ENCODE measurements at places on chromosomes 7 and 10. TPM values are rescaled to one million over a fixed set of nuclear protein-coding genes. Genes with fewer than 3 reads are reported as not detected.

The PNLIPRP1 gene
- total RNA-seq, result not detected

DNA sequence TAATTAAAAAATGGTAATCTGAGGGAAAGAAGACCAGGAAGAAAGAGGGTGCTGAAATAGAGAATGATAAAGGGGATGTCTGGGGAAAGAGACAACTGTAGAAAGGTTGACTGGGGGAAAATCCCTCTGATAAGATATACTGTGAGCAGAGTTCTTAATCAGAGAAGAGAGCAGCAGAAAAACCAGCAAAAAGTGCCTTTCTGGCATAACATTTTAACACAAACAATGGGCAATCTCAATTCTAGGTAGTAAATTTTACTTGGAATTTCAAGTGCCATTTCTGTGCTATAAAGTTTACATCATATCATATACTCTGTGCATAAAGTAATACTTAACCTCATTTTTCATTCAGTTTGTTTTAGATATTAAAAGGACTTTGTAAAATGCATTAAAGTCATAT, 251.9 kb upstream of the HGF start:
- no peak for DNase-seq
- H3K4me1 ChIP-seq, result no peaks in the 10 kb centered on the region
- no peak overlapping the region for H3K27ac ChIP-seq
- no peak overlapping the region for H3K4me3 ChIP-seq
- no peaks in the 10 kb centered on the region for H3K36me3 ChIP-seq

DNA sequence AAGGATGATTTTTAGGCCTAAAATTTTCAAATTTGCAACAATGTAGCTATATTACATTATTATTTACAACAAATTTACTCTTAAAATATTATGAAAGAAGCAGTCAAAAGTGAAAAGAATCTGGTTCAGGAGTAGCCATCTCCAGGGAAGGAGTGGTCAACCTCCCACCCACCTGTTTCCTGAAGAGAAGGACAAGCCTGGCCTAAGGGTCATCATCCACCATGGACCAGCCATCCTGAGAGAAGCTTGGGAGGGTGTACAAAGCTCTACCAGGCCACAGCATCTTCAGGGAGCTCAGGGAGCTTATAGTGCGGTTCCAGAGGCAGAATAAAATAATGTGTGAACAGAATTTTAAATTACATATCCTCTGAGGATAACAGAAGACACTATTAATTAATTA, 38.1 kb downstream of the COL1A2 start:
- H3K4me1 ChIP-seq, result no peaks in the 10 kb centered on the region
- H3K36me3 ChIP-seq, result no peaks in the 10 kb centered on the region

The GPR22 gene
- not detected for total RNA-seq

GRCh38 chr7:135790371-135790977, 41.9 kb upstream of the FAM180A start:
- no peak overlapping the region for H3K27ac ChIP-seq
- DNase-seq, result no peak
- no peaks in the 10 kb centered on the region for H3K36me3 ChIP-seq
- no peak overlapping the region for H3K4me3 ChIP-seq
- H3K27me3 ChIP-seq, result no peaks in the 10 kb centered on the region

- H3K36me3 ChIP-seq, result no peaks in the 10 kb centered on the region
- H3K27me3 ChIP-seq, result no peaks in the 10 kb centered on the region
- DNase-seq, result no peak
- H3K4me1 ChIP-seq, result no peaks in the 10 kb centered on the region
- no peak overlapping the region for H3K27ac ChIP-seq
Measured at GRCh38 chr7:69946901-69947300, 348.6 kb downstream of the AUTS2 start.

- no peaks in the 10 kb centered on the region for H3K36me3 ChIP-seq
- H3K4me1 ChIP-seq, result peaks cover 2% of the 10 kb centered on the region
- H3K4me3 ChIP-seq, result no peak overlapping the region
- no peak for DNase-seq
Measured at GRCh38 chr10:48246501-48246900, 28.0 kb downstream of the FRMPD2 start.

DNA sequence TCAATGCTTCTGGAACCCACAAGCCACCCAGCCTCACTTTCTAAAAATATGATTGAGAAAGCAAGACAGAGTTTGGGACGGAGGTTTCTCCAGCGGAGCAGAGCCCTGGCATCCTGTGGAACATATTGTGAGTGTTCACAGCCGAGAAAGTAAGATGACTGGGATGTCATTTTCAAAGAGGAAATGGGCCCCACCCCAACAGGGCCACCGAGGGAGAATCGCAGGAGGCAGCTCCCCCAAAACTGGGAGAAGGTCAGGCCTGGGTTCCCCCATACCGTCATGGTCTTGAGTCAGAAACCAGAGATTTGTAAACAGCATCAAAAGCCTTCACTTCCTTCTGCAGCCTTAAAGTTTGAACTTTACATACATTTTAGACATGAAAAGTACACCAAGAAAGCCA, 560.0 kb downstream of the PTPRN2 start:
- no peak overlapping the region for H3K27ac ChIP-seq
- no peak overlapping the region for H3K4me3 ChIP-seq
- H3K27me3 ChIP-seq, result no peaks in the 10 kb centered on the region

DNA sequence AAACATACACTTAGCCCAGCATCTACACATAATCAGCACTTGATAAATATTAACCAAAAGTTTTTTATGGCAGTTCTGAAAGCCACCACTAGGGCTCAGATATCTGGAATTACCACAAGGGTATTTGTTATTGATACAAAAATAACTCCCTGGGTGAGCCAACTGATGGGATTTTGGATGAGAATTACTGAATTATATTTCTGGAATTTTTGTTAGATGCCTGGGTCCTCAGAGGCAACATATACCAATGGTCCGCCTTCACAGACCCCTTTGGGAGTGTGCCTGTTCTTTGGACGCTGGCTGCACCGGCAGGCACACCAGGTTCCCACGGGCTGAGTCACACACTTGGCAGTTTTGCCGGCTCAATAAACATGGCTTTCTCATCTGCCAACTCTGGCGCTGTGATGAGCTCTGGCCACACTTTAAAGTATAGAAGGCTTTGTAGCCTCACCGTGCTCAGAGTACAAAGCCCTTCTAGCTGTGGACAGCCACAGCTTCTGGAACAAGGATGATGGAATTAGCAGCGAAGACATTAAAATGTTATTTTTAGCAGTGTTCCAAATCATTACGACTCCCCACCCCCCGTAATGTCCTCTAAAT, 24.5 kb upstream of the EEPD1 start:
- H3K4me1 ChIP-seq, result no peaks in the 10 kb centered on the region
- no peaks in the 10 kb centered on the region for H3K27me3 ChIP-seq
- no peak overlapping the region for H3K27ac ChIP-seq
- H3K4me3 ChIP-seq, result no peak overlapping the region

DNA sequence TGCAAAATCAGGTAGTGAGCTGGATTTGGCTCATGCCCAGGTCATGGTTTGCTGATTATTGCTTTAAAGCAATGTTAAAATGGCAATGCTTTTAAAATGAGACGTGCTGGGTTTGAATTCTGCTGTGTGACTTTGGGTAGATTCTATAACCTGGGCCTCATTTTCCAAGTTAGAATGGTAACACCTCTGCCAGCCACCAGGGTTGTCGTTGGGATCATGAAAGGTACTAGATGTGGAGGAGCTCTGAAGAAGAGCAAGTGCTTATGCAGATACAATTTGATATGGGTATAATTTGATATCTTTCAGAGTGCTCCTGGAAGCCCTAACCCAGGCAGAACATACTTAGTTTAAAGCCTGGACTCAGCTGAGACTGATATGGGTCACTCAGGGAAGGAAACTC, 60.0 kb downstream of the EVX1 start:
- H3K4me1 ChIP-seq, result no peaks in the 10 kb centered on the region
- H3K36me3 ChIP-seq, result no peaks in the 10 kb centered on the region
- no peak overlapping the region for H3K4me3 ChIP-seq
- H3K27ac ChIP-seq, result no peak overlapping the region
- DNase-seq, result no peak

GRCh38 chr7:101386558-101387231, 24.0 kb downstream of the COL26A1 start:
- DNase-seq, result no peak
- no peak overlapping the region for H3K4me3 ChIP-seq
- no peaks in the 10 kb centered on the region for H3K27me3 ChIP-seq
- H3K27ac ChIP-seq, result no peak overlapping the region
- H3K4me1 ChIP-seq, result peaks cover 19% of the 10 kb centered on the region
- no peaks in the 10 kb centered on the region for H3K36me3 ChIP-seq

GRCh38 chr7:80210400-80210799, 75.8 kb downstream of the GNAI1 start:
- H3K27ac ChIP-seq, result peak overlapping the region; percentile 36
- no peaks in the 10 kb centered on the region for H3K27me3 ChIP-seq
- peaks cover 19% of the 10 kb centered on the region for H3K4me1 ChIP-seq
- no peaks in the 10 kb centered on the region for H3K36me3 ChIP-seq

DNA sequence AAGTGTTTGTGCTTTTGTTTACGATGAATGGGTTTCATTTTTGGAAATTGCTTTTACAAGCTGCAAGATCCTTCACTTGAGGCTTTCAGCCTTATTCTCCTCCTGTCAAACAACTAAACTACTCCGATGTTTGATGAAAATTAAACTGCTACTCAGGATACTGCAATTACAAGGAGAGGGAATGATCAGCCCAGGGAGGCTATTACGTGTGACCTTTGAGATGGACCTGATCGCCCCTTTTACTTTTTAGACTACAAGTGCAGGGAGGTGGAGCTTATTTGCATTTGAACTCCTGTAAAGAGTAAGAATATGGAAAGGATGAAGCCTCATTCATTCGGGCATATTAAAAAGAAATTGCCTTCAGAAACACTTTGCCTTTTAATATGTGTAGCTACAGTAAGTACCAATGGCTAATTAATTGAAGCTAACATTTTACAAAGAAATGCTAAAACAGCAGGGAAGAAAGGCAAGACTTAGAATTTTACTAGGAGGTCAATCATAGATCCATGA, 219.1 kb downstream of the PHTF2 start:
- peaks cover 19% of the 10 kb centered on the region for H3K4me1 ChIP-seq
- no peaks in the 10 kb centered on the region for H3K27me3 ChIP-seq
- H3K27ac ChIP-seq, result no peak overlapping the region
- no peaks in the 10 kb centered on the region for H3K36me3 ChIP-seq
- no peak for DNase-seq

DNA sequence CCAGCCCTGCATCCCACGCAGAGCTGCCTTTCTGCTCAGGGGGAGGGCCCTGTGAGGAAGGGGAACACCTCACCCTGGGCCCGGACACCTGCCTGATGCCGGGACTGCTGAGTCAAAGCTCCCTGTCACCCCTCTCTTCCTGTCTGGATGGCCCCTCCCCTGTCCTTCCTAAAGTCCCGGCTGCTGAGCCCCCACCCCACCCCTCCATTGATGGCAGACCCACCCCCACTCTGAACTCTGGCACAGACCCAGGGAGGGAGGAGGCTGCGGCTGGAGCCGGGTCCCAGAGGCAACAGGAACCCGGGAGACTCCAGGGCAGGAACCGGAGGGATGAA, 78.7 kb downstream of the ELFN1 start:
- no peak for DNase-seq
- H3K36me3 ChIP-seq, result no peaks in the 10 kb centered on the region
- no peak overlapping the region for H3K27ac ChIP-seq
- no peaks in the 10 kb centered on the region for H3K4me1 ChIP-seq

- H3K27ac ChIP-seq, result no peak within 1 kb of the TSS
- DNase-seq, result no peak
- no peak within 1 kb of the TSS for H3K4me3 ChIP-seq
- H3K36me3 ChIP-seq, result no peaks in the 10 kb centered on the region
Measured at GRCh38 chr7:150737265-150738055, at the start of gene GIMAP5. GIMAP5 (plus strand) TSS chr7:150737418; CDS start chr7:150740885, 3,467 bp downstream.

DNA sequence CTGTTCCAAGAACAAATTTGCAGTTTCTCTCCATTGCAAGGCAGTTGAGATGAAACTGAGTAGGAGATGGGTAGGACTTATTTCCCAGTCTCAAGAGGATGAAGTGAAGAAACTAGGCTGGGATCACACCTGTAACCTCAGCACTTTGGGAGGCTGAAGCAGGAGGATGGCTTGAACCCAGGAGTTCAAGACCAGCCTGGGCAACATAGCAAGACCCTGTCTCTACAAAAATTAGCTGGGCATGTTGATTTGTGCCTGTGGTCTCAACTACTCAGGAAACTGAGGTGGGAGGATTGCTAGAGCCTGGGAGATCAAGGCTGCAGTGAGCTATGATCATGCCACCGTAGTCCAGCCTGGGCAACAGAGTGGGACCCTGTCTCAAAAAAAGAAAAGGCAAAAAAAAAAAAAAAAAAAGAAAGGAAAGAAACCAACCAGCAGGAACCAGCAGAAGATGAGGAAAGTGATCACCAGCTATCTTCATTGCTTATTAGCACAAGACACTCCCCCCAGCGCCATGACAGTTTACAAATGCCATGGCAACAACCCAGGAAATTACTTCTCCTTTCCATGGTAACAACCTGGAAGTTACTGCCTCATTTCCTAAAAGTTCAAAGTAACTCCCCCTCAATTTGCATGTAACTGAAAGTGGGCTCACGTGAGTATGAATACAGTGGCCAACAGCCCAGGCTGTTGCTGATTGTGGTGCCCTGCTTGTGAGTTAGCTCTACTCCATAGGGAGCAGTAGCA, 18.3 kb upstream of the ST8SIA6 start:
- no peak for DNase-seq

The CHAT gene
- total RNA-seq, result 0.18 TPM

The PLAC9 gene
- not detected for total RNA-seq

DNA sequence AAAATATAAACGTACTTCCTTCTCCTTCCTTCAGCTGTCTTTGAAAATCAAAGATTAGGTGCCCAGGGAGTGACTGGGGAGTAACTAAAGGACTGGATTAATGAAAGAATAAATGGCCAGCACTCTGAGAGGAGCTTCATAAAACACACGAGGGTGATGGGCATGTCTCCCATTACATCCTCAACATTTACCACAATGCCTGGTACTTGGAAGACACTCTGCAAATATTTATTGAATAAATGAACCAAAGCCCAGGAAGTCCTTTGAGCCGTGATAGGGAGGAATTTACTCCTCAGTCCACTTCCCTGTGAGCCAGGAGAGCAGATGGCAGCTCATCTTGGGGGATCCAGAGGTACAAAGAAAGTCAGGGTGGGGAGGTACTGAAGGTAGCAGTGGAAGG, 96.3 kb downstream of the RAB11FIP2 start:
- H3K4me1 ChIP-seq, result no peaks in the 10 kb centered on the region
- no peaks in the 10 kb centered on the region for H3K36me3 ChIP-seq
- H3K4me3 ChIP-seq, result no peak overlapping the region
- no peak overlapping the region for H3K27ac ChIP-seq

DNA sequence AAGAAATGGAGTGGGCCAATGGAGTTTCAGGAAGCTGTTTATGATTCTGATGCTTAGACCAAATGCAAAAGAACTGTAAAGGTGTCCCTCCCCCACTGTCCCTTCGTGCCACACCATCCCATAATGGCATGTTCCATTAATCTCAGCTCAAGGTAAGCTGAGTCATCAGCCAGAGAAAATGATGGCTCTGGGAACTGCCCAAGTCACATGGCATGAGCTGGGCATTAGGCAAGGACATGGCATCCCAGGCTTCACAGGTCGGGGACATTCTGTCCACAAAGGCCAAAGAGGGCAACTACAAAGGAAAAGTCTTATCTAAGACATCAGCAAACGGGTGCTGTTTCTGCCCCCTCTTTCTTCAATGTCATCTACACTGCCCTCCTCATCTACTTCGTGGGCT, 44.9 kb downstream of the DLG5 start:
- H3K36me3 ChIP-seq, result peaks cover 2% of the 10 kb centered on the region
- no peak overlapping the region for H3K27ac ChIP-seq
- no peaks in the 10 kb centered on the region for H3K4me1 ChIP-seq
- no peak overlapping the region for H3K4me3 ChIP-seq
- DNase-seq, result no peak

GRCh38 chr10:49356944-49357343, 38.9 kb downstream of the DRGX start:
- no peaks in the 10 kb centered on the region for H3K36me3 ChIP-seq
- no peak for DNase-seq
- H3K27ac ChIP-seq, result no peak overlapping the region
- no peaks in the 10 kb centered on the region for H3K4me1 ChIP-seq

Measured in Caco-2 (cell line).